ENCODE measurements at places on chromosomes 2 and 18.

DNA sequence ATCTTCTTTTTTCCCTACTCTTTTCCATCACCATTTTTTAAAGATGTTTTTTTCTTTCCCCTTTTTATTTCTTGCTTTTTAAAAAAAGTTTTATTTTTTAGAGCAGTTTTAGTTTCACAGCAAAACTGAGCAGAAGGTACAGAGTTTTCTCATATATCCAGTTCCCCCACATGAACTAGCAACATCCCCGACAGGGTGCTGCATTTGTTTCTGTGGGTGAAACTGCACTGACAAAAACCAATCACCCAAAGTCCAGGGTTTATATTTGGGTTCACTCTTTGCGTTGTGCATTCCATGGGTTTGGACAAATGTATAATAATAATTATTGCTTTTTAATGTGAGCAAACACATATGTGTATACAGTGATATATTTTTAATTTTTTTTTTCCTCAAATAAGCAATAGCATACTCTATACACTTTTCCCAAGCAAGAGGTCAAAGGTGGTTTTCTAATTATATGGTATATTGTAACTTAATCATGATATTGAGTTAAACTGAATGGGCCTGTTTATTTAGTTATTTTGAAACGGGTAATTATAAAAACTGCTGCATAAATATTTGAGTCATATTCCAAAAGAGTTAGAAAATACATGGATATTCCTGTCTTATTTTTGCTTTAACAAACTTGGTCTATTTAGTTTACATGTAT, 50.3 kb downstream of the NCK2 start:
- DNase-seq, result no peak

DNA sequence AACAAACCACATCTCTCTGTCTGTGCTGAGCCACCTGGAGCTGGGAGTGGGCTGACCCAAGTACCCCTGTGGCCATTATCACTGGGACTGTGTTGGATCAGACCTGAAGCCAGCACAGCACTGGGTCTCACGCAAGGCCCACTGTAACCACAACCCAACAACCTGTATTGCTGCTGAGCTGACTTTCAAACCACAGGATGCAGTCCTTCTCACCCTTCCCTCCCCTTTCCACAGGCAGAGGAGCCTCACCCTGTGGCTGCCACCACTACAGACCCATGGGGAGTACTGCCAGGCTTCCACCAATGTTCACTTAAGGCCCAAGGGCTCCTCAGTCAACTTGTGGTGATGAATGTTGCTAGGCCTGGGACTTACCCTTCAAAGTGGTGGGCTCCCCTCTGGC, 135.7 kb downstream of the DIS3L2 start:
- no peak for DNase-seq

DNA sequence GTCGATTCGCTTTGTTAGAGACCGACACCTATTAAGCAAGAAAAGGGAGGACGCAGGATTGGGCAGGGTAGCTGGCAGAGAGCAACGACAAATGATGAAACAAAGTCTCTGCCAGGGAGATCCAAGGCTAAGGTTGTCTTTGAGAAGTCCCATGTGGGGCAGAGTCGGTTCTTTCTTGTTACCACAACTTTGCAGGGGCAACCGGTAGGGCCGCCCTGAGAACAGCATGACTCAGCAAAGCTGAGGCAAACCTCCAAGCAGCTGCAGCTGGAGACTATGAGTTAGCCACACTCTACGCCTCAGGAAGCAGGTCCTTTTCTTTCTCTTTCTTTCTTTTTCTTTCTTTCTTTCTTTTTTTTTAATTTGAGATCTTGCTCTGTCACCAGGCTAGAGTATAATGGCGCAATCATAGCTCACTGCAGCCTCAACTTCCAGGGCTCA, 452.3 kb upstream of the ID2 start:
- peak; percentile 4 for DNase-seq

- DNase-seq, result no peak
Measured at GRCh38 chr2:177740700-177741099, 331.9 kb downstream of the PDE11A start.

DNA sequence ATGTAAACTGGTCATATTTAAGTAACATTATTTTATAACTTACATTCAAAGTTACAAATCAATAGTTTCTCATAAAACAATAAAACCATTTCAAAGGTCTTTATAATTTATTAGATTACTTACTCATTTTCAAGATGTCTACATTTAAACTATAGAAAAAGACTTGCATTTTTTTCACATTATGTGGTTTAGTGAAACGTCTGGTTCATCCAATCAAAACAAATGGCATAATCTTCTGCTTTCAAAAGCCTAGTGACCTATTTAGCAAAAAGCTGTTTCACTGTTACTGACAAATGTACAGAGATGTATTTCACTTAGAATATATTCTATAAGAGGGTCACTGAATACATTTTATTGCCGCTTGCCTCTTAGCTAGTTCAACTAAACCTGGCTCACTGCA, 49.3 kb upstream of the MCM6 start:
- DNase-seq, result no peak

- no peak for DNase-seq
Measured at GRCh38 chr18:28048612-28049011, 128.3 kb downstream of the CDH2 start.

- no peak for DNase-seq
Measured at GRCh38 chr2:234147335-234147861, 96.9 kb downstream of the SPP2 start.

GRCh38 chr2:165016772-165017411, 61.6 kb upstream of the SLC38A11 start:
- DNase-seq, result no peak

DNA sequence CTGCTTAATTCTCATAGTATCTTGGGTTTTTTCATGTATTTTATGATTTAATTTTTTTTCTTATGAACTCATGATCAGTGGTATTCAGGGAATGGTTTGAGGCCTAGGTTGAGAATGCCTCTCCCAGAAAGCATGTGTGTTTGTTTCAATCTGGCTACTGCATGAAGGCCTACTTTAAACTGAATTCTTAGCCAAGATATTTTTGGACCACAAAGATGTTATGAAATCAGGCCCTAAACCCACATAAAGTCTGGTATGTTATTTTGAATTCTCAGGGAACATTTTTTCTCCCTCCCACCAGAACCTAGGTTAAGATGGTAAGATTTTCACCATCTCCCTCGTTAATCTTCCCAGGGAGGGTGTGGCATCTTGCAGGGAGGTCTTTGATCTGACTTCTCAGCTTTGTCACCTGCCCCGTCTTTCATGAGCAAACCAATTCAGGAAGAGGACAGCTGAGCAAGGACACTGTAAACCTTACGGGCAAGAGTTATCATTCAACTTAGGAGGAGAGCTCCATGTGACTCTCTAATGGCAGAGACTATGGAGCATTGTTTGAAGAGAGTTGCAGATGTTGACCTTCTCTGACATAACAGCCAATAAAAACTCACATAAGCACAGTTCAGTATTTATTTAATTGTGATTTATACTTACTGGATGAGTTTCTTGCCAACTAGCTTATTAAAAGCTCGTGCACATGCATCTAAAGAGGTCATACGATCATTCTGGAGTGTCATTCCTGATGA, 21.3 kb upstream of the ACKR3 start:
- no peak for DNase-seq

All from activated T-cell treated with anti-CD3 and anti-CD28 coated beads for 1 hour (primary cell).